ENCODE measurements at places on chromosomes 1 and 21. TPM values are rescaled to one million over a fixed set of nuclear protein-coding genes. Genes with fewer than 3 reads are reported as not detected.

DNA sequence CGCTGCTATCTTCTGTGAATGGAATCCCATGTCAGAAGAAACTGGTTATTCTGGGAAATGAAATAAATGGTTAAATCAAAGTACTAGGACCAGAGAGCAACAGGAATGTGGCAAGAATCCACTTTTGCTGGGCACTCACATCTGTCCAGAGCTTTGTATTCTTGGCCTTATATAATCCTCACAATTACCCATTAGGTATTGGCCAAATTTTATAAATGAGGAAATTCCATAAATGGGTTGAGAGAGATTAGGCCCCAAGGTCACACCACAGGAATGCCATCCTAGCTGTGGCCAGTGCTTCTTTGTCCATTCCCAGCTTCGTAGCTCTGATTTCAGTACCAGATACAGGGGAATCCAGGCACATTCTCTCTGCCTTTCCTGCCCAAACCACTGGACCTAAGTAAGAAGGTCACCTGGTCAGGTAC, 76.1 kb upstream of the HOOK1 start:
- DNase-seq, result no peak

The ARID4B gene
- total RNA-seq, result 41.3 TPM

DNA sequence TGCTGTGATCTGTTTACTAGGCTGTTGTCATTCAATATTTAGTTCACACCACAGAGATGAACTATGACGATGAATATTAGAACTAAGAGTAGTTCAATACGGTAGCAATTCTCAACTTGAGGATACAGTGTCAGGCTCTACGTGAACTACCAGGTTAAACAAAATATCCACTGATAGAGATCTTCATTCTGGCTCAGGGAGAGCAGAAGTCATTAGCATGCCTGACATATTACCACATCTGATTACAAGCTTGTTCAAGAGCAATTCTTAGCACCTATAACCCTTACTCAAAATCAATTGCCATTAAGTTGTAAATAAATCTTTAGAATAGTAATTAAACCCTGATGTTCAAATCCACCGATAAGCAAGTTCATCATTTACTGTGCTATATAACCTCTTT, 207.2 kb downstream of the CHRM3 start:
- DNase-seq, result no peak

- DNase-seq, result no peak
These were observed 877.7 kb downstream of the MRPL39 start for GRCh38 chr21:24729568-24729967.

The DDX59 gene
- 22.4 TPM for total RNA-seq

The TMPRSS2 gene
- 0.21 TPM for total RNA-seq

DNA sequence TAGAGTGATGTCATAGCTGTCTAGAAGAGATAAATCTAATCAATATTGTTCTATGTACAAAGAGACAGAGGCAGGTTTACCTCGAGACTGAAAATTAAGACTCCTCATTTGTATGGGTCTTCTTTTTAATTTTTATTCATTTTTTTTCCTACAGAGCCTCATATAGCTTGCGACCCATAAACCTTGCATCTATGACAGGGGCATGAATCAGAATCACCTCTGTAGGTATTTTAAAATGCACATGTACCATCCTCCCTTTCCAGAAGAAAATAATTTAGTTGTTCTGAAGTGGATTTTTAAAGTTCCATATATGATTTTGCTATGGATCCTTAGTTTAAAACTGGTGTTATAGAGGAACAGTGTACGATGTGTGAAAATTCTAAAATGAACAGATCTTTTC, 64.5 kb downstream of the KCNK2 start:
- no peak for DNase-seq

DNA sequence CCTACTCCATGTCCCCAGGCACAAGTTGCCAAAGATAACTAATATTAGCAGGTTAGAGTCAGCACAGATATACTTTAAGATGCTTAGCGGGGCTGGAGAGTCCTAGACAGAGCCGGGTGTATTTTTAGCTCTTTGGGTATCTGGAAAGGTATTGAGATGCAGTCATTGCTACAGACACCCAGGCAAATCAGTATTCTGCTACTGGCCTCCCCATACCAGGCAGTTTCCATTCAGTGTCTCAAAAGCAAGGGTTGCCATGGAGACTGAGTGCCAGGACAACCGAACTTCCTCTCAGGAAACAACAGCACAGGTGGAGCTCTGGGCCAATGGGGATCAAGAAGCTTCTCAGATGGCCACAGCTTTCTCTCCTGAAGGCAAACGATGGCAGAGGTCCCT, 45.3 kb downstream of the KCNC4 start:
- DNase-seq, result no peak

The WDR26 gene
- total RNA-seq, result 106 TPM

The GNG4 gene
- 0.83 TPM for total RNA-seq

- no peak for DNase-seq
These were observed 22.3 kb upstream of the GALNT2 start for GRCh38 chr1:230044729-230045128.

GRCh38 chr1:11653101-11653860, 948 bp downstream of the FBXO2 start:
- DNase-seq, result no peak

DNA sequence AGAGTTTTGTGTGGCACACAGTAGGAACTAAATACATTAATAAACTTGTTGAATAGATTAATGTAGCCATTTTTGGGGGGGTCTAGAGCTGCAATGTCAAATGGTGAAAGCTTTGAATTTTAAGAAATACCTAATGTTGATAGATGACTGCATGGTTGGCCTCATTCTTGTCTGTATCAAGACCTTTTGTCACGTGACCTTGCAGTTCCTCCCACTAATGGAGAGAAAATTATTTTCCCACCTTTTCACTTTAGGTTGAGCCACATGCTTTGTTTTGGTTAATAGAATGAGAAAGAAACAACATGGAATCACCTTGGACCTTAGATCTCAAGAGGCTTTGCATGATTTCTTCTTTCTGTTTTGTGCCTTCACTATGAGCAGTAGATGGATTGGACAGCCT, 223.6 kb upstream of the DEPDC1 start:
- no peak for DNase-seq

DNA sequence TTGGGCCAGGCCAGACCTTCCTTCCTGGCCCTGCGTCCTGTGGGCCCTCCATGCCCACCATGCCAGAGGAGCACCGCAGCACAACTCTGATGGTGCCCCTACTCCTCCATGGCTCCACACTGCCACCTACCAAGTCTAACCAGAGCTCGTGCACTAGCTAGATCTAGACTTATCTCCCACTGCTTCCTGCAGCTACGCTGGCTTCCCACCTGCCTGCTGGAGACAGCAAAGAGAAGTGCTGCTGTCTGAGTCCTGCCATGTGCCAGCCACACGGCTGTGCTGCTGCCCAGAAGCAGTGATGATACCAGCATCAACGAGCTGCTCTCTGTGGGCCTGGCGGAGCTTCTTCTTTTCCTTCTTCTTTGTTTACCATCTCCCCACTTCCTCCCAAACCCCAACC, 4.5 kb downstream of the GUCA2B start:
- DNase-seq, result no peak

GRCh38 chr21:42607102-42607501, 46.3 kb upstream of the PDE9A start:
- DNase-seq, result no peak

- DNase-seq, result no peak
These were observed 193.1 kb downstream of the ST6GALNAC3 start for GRCh38 chr1:76267631-76268030.

- no peak for DNase-seq
These were observed 34.3 kb upstream of the CREG1 start for GRCh38 chr1:167587872-167588271.

The HMGCS2 gene
- total RNA-seq, result not detected

All from osteocyte (in vitro differentiated cells).